ENCODE measurements at places on chromosomes 3 and 15.
A peak's percentile ranks its signal among the peaks of the same experiment; 100 is the strongest.

GRCh38 chr3:150450916-150451315 is 42.8 kb downstream of the TSC22D2 start:
- peak; percentile 30 for DNase-seq

- DNase-seq, result no peak
Measured at GRCh38 chr3:156997351-156997750, 162.6 kb downstream of the CCNL1 start.

- DNase-seq, result no peak
Measured at GRCh38 chr3:23341147-23341838, 138.2 kb downstream of the UBE2E2 start.

DNA sequence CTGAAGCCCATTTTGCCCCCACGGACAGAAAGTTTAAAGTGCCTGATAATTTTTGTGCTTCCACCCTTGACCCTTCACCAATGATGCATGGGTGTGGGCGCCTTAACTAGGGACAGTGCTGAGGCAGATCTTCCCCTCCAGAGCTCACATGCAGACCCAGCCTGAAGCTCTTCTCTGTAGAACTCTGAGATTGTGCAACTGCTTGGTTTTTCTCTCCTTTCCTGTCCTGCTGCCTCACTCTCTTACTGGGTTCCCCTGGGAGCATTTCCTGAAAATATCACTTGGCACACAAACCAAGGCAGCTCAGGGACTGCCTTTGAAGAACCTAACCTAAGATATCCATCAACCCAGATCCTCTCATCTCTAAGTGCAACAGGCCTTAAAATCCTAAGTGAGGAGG is 220.3 kb upstream of the STT3B start:
- no peak for DNase-seq

- DNase-seq, result no peak
Measured at GRCh38 chr3:13276438-13277195, 143.5 kb downstream of the NUP210 start.

DNA sequence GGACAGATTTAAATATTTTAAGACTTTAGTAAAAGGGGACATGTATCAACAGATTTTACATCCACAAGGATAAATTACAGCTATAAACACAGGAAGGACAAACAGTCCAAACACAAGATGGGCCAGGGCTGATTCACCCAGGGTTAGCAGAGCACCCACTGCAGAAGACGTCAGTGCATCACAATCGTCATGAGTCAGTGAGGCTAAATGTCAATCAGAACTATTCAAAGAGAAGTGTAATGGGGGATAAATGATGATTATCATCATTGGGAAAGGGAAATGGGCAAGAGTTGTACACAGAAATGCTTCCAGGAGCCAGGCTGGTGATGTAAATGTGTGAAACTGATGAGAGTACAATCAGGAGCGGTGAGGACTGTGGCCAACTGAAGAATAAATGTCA is 226.8 kb downstream of the PLCL2 start:
- no peak for DNase-seq

GRCh38 chr3:116512281-116512680 is 67.0 kb upstream of the LSAMP start:
- no peak for DNase-seq

DNA sequence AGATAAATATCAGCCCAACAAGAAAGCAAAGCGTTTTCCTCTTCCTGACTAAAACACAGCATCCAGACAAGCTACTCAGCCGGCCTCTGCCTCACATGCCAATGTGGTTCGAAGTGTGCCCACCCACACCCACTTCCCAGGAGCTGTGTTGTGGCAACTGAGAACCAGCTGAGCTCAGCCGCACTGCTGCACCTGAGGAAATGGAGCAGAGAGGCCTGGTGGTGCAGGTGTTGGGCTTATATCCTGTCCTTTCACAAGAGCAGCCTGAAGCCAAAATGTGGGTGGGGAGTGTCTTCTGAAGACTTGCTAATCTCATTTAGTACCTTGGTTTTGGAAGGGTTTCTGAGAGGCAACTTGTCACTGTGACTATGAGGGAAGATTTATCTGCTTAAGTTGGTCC is 23.0 kb upstream of the RETNLB start:
- DNase-seq, result no peak

DNA sequence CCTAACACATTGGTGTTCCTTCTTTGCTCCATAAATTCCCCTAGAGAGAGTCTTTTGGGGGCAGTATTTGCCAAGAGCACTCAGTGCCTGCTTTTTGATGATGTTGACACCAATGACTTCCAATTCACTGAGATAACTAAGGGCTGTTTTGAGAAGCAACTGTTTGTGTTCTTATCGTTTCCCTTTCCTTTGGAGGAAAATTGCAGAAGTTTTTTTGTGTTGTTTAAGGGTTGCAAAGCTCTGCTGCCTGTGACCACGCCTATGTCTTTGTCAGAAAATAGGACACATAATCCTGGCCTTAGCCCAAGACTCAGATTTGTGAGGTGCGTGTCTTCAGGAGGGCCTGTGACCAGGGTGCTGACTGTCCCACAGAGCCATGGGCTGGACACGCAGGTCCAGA is 99.6 kb downstream of the FAM43A start:
- DNase-seq, result peak; percentile 20

All from CD14-positive monocyte (primary cell).